Stimulated activated CD8-positive, alpha-beta memory T cell treated with anti-CD3 and anti-CD28 coated beads, Interleukin-7, amount 100 ng/mL, for 1 hour (primary cell): ENCODE measurements at places on chromosomes 7 and 10.

DNA sequence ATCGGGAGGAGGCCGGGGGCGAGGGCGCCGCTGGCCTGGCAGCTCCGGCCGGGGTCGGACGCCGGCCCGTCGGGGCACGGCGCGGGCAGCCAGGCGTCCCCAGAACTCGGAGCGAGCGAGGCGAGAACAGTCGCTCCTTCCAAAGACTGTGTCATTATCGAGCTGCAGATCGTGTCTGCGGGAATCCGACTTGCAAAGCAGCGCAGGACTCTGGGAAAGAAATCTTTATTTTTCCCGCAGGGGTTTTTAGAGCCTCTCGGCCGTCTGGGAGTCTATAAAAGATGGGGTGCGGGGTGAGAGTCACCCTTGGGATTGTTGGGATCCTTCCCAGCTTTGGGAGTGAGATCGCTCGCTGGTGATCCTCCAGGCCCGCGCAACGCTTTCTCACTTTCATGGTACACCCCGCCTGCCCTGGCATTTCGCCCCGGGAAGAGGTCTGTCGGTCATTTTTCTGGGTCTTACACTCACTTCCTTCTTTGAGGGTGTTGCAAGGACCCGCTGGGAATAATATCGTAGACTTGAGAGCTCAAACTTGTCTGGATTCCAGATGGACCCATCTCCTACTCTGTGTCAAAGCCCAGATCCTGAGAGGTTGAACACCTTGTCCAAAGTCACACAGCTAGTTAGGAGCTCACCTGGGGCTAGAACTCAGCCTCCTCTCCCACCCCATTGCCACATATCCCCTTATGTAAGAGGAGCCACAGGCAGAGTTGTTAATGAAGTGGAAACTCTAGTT lies 1.0 kb downstream of the UBTD1 start:
- no peak for DNase-seq

DNA sequence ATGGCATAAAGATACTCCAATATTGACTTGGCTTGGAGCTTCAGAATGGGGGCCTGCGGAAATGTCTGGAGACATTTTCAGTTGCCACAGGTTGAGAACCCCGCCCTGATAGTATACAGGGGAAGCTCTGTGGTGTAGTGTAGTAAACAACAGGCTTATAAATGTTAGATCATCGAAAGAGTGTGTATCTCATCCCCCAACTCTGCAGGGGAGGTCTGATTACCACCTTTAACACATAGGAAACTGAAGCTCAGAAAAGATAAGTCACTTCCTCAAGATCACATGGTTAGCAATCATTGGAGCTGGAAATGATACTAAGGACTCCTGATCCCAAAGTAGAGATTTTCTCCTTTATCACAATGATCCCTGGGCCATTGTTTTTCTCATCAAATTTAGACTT lies 144.5 kb upstream of the BMPER start:
- no peak for DNase-seq

DNA sequence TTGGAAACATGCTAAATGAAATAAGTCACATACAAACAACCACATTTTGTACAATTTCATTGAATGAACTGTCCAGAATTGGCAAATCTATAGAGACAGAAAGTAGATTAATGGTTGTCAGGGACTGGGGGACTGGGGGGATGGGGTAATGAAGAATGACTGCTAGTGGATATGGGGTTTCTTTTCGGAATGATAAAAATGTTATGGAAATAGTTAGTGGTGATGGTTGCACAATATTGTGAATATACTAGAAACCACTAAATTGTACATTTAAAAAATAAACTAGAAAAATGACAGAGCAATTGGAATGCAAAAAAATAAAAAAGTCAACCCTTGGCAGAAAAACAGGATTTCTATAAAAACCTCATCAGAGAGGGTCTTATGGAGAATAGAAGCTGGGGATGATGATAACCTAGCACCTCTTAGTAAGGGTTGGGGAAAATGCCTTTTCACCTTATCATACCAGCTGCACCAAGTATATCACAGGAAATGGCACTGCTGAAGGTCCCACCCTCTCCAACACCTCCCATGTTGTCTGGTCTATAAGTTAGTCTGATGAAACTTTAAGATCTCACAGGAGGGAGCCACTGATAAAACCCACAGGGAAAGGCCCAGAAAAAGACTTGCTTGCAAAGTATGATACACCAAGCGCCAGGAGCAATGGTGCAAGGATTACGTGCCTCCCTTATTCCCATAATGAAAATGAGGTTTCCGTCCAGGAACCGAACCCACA lies 23.1 kb upstream of the JAZF1 start:
- DNase-seq = no peak

DNA sequence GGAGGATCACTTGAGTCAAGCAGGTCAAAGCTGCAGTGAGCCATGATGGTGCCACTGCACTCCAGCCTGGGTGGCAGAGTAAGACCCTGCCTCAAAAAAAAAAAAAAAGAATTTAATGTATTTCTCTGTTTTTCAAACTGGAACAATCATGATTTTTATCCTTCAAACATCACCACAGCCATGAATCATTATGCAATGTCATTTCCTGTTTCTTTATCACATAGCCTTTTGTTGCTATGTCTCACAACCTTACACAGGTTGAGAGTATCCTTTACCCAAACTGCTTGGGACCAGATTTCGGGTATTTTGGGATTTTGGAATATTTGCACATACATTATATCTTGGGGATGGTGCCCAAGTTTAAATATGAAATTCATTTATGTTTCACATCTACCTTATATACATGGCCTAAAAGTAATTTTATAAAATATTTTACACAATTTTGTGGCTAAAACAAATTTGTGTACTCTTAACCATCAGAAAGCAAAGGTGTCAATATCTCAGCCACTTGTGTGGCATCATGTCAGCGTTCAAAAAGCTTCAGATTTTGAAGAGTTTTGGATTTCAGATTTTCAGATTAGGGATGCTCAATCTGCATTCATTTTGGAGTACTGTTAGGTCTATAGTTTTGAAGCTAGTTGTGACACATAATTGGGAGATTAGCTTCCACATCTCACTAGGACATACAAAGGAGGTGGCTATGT lies 8.2 kb downstream of the NT5C3A start:
- no peak for DNase-seq

DNA sequence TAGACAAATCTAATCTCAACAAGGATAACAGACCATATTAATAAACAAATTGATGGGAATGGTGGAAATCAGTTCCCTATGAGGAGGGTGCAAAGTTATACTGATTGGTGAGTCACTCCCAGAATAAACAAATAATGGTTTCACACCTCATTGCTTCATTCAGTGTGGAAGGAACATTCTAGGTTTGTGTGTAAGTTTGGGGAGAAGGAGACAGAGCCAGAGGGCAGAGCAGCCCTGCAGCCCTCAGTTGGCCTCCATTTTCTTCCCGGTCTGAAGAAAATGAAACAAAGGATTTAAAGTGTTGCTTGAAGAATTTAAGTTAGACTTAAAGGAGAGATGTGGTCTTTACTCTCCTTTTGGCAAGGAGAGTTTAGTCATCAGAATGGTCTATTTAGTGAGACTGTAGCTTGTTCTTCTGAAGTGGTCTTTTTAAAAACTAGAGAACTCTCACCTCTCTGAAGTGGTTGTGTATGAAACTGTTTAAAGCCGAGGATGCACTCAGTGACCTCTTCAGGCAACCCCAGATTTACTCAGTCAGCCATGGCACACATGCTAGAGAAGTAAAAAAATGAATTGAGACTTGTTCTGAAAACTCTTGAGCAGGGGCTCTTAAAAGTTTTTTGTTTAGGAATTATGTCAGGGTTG lies 27.2 kb downstream of the IKZF1 start:
- DNase-seq = no peak

- DNase-seq = no peak
Measured at GRCh38 chr7:16317406-16317805, 103.9 kb downstream of the CRPPA start.
